ENCODE measurements at places on chromosomes 6 and 20.

- DNase-seq: no peak
Observed at GRCh38 chr20:1616858-1617434, 2.9 kb downstream of the SIRPB1 start.

DNA sequence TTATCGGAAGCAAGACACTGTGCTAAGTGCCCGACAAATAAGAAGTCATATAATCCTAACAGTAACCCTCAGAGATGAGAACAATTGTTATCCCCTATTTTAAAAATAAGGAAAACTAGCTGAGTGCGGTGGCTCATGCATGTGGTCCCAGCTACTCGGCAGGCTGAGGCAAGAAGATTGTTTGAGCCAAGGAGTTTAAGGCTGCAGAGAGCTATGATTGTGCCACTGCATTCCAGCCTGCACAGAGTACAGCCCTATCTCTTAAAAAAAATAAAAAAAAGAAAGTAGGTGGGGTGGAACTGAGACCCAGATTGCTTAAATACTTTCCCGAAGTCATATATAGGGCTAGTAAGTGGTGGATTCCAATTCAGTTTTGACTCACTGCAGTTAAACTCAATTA lies 84.7 kb downstream of the UST start:
- DNase-seq: no peak

GRCh38 chr6:7136859-7137334 lies 29.1 kb downstream of the RREB1 start:
- DNase-seq: no peak

DNA sequence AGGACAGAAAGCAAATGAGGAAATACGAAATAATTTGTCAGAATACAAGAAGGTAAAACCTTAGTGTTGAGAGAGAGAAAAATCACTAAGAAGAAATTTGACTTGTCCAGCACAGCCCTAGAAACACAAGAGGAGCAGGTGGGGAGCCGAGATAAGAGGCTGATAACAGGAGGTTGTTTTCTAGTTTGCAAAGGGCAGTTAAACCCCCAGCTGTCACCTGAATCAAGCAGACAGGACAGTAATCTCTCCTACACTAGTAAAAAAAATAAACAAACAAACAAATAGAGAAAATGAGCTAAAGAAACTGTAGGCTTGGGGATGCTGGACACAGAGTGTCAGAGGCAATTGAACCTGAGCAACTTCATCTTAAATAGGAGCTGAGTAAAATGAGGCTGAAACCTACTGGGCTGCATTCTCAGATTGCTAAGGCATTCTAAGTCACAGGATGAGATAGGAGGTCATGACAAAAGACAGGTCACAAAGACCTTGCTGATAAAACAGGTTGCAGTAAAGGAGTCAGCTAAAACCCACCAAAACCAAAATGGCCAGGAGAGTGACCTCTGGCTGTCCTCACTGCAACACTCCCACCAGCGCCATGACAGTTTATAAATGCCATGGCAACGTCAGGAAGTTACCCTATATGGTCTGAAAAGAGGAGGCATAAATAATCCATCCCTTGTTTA lies 40.4 kb downstream of the FAM184A start:
- no peak for DNase-seq

DNA sequence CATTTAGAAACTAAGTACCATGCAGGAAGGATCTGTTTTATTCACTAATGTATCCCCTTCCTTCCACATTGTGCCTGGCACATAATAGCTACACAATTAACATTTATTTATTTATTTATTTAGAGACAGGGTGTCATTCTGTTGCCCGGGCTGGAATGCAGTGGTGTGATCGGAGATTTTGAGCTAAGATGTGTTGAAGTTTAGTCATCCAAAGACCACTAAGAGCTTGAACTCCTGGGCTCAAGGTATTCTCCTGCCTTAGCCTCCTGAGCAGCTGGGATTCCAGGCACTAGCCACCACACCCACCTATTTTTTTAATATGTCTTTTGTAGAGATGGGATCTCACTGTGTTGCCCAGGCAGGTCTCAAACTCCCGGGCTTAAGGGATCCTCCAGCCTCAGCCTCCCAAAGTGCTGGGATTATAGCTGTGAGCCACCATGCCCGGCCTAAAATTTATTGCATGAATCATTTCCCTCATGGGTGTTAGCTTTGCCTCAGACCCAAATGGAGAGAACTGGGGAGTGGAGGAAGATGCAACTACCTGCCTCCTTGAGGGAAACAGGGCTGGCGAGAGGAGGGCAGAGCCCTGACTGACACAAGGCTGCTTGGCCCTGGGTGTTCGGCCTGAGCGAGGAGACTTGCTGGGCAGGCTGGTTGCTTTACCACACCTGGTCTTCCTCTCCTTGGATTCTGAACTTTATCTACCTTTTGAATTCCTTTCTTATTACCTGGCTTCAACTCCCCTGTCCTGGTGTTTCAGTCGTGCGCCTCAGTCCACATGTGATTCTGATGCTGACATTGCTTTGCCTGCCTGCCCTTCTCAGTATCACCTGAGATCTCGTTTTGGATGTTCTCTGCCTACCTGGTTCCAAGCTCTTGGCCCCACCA lies 1.7 kb upstream of the DYNLT1 start:
- DNase-seq: no peak

- DNase-seq: no peak
Observed at GRCh38 chr6:148591656-148592055, 155.2 kb upstream of the UST start.

- no peak for DNase-seq
Observed at GRCh38 chr20:47334022-47334551, 22.4 kb downstream of the ZMYND8 start.

DNA sequence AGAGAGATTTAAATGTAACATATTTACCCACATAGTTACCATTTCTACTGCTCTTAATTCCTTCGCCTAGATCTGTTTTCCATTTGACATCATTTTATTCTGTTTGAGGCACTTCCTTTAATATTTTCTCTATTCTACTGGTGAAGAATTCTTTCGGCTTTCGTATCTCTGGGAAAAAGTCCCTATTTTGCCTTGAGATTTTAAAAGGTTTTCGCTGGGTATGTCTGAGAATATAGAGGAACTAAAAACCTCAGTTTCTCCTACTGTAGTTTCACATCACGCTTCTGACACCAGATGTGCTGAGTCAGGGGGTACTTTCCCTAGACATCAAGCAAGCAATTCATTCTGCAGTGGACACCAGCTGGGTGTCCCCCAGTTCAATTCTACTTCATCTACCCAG lies 61.7 kb downstream of the E2F3 start:
- DNase-seq: no peak

DNA sequence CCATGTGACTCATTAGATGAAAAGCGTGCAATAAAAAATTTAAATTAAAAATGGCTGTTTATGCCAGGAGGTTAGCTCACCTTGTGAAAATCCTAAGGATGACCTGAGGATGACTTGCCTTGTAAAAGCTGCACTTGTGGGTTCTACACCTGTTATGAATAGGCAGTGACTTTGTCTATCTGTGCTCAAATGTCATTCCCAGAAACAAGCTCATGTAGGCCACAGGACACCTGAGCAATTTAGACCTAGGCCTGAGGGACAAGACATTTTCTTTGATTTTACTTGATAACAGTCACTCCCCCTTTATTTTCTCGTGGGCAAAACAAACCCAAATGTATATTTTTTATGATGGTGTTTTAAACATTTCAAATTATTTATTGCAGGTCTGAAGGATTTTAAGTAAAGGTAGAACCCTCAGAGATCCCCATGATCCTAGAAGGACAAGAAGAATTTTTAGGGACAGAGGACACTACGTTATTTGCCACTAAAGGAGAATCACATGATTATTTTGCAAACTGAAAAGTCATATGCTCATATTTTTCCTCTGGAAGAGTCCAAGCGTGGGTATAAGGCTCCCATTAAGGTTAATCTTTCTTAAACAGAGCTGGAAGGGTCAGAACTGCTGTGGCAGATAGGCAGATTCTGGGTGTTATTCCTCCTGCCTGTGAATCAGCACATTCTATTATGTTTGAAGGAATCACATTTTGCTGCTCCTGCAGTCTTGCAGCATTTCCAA lies 277.5 kb upstream of the MAN1A1 start:
- DNase-seq: no peak

GRCh38 chr20:14828459-14828858 lies 491.0 kb upstream of the FLRT3 start:
- no peak for DNase-seq

GRCh38 chr6:93416571-93417420 lies 2.6 kb downstream of the EPHA7 start:
- no peak for DNase-seq
